ENCODE measurements at places on chromosomes 6 and 20.

- DNase-seq, result no peak
Observed at GRCh38 chr6:94052749-94053148, 633.4 kb upstream of the EPHA7 start.

- DNase-seq, result no peak
Observed at GRCh38 chr20:61777773-61778494, 287.7 kb downstream of the TAF4 start.

DNA sequence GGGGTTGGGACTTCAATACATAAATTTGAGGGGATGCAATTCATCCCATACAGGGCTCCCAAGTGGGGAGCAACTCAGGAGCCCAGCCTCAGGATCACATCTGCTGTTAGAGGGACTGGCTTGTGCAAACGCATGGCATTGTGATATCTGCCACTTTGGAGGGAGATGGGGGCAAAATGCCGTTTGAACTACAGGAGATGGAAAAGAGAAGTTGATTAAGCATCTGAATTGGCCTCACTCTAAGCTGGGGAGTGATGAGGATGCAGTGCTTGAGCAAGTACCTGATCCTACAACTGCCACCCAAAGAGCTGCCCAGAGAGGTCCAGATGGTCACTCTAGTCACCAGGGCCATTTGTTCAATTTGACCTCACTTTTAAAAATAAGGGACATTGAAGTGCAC, 2.0 kb downstream of the LY86 start:
- no peak for DNase-seq

- DNase-seq, result no peak
Observed at GRCh38 chr20:32481311-32482142, 103.6 kb downstream of the NOL4L start.

DNA sequence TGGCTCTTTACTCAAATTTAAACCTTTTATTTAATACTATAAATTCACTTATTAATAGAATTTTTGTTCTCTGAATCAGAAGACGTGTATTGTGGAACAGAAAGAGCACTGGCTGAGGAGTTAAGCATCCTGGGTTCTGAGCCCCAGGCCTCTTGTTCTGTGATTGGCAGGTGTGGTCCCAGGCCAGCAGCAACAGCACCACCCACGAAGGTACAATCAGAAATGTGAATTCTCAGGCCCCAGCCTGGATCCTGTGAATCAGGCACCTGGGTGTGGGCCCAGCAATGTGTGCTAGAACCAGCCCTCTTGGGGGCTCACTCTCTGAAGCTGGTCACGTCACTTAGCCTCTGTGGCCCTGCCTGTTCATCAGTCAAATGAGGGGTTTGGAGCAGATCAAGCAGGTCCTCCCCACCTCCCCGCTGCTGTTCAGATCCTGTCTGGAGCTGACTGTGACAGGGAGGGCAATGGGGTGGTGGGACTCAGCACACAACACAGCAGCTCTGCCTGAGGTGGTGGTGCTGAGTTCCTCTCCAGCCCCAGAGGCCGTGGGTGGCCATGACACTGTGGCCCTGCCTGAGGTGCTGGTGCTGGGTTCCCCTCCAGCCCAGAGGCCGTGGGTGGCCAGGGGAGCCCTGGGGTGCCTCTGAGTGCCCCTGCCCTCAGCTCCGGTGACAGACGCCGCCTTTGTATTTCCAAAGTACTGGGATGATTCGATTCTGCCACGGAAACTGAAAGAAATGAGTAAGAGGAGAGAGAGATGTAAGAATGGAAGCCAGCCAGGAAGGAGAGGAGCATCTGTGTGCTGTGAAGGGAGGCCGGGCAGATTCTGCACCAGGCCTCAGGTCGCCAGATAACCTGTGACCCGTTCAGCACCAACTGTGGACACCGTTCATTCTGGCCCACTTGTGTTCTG, 41.6 kb upstream of the FRMD1 start:
- DNase-seq, result no peak

- DNase-seq, result no peak
Observed at GRCh38 chr6:114158411-114158810, 184.4 kb downstream of the HS3ST5 start.

DNA sequence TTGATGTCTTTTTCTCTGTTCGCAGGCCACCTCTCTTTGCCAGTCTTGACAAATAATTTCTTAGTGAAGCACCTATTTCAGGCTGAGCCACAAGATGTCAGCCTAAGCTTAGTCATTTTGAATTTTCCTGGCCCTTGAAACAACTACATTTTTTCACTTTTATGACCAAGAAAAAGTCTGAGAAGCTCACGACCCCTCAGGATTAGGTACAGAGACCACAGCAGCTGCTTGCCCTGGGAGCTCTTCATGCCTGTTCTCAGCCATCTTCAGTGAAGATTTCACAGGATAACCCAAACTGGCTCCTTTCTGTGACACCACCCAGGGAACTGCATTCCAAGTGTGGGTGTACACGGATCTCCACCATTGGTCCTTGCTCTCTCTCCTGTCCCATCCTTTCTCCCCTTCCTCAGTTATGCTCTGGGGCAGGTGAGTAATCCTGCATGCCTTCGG, 38.4 kb upstream of the SPTLC3 start:
- no peak for DNase-seq

DNA sequence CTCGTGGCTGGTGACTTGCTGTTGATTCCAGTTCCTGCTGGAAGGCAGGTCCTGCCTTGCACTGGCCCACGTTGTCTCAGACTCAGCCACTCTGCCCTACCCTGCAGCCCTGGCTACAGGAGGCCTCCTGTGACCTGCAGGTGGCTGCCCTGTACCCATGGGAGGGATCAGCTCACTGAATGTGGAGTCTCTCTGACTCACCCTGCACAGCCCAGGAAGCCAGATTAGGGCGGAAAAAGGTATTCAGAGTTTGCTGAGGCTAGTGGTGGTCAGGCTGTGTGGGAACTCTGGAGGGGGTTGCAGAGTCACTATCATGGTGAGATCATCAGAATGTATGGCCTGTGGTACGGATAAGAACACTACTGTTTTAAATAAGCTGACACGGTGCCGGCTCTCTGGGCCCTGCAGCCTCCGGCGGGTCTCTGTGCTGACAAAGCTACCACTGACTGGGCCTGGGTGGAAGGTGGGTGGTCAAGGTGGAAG, 24.7 kb upstream of the PYGB start:
- DNase-seq, result no peak

GRCh38 chr6:118485601-118486550, 62.2 kb upstream of the PLN start:
- no peak for DNase-seq

DNA sequence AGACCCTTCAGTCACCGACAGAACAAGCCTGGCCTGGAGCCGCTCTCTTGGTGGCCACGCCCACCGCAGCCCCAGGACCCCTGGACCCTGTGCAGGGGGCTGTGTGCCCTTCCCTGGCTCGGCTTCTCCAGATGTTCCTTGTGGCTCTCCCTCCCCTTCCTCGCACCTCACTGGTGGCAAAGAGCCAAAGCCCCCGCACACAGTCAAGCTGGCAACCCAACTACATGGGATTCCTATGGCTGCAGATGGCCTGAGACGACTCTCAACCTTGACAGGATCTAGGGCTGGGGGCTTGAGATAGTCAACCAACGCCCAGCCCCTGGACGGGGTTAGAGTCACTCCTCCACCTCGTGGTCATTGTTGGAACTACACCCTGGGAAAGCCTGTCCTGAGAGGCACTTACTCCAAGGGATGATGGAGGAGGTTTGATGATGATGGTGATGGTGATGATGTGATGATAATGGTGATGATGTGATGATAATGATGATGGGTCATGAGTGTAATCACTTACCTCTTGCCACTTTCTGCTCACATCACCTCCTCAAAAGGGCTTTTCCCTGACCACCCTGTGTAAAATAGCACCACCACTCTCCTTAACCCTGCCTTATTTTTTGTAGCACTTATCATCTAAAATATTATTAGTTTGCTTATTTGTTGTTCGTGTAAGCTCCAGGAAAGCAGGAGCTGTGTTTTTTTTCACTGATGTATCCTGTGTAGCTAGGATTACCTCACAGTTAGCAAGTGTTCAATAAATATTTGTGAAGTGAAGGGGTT, 278.4 kb downstream of the LRFN2 start:
- DNase-seq, result peak; percentile 11

DNA sequence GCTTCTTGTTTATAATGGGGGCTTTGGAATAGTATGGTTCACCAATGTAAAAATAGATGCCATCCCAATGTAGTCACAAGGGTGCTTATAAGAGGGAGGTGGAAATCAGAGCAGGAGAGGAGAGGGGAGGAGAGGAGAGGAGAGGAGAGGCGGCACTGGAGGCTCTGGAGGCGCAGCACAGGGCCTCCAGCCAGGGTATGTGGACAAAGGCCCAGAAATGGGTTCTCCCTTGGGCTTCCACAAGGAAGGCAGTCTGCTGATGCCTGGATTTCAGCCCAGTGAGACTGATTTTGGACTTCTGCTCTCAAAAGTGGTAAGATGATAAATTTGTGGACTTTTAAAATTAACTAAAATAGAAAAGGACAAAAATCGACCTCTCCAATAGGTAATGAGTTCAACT, 116.8 kb downstream of the RNASET2 start:
- no peak for DNase-seq

DNA sequence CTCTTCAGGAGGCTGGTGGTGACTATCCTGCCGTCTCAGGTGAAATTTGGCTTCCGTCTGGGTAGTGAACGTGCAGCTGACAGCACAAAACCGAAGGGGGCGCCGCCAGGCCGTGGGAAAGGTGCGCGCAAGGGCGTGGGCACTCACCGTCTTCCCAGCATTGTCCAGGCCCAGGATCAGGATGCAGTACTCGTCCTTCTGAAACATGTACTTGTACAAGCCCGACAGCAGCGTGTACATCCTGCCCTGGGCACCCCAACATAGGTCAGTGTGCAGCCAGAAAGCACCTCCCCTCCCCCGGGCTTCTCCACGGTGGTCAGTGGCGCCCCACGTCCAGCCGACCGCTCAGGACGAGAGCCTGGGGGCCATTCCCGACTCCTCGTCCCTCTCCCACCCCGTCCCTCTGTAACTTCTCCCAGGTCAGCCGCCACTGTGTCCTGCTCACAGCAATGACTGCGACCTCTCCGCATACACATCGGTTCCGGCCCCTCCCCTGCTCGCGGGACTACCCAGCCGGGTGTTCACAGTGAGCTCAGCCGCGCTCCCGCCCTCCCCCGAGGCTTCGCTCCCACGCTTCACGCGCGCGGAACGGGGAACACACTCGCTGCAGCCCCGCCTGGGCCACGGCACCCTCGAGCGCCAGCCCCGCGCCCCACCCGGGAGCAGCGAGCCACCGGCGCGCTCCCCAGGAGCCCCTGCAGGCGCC, 771 bp downstream of the ARFRP1 start:
- no peak for DNase-seq

- DNase-seq, result no peak
Observed at GRCh38 chr6:38997128-38997761, 51.3 kb upstream of the GLP1R start.

- no peak for DNase-seq
Observed at GRCh38 chr6:143396497-143397226, 53.8 kb downstream of the ADAT2 start.

GRCh38 chr6:11103065-11103464, 8.5 kb downstream of the ERVFRD-1 start:
- no peak for DNase-seq

- no peak for DNase-seq
Observed at GRCh38 chr20:22688485-22688884, 104.1 kb upstream of the FOXA2 start.

GRCh38 chr20:63145156-63145555, 70.8 kb downstream of the YTHDF1 start:
- no peak for DNase-seq

DNA sequence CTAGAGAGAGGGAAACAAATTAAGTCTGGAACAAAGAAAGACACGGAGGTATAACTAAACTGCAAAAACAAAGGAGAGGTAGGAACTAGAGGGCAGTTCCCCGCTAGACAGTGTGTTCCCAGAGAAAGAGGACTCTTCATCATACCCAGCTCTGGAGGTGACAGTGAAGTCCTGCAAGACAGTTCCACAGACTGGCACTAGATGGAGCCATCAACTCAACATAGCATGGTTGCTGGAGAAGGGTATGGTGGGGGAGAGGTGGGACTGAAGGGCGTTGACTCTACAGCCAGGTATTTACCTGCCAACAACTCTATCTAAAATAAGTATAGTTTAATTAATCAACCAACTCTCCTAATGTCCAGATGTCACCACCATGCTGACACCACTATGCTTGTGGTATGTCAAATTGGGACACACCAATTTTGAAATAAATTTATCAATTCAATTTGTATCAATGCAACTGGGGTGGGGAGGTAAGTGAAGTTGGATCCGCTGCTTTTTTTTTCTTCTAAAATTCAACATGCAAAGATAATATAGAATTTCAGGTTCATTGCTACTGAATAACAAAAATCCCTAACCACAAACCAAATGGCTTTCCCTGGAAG, 9.7 kb downstream of the BACH2 start:
- DNase-seq, result no peak

DNA sequence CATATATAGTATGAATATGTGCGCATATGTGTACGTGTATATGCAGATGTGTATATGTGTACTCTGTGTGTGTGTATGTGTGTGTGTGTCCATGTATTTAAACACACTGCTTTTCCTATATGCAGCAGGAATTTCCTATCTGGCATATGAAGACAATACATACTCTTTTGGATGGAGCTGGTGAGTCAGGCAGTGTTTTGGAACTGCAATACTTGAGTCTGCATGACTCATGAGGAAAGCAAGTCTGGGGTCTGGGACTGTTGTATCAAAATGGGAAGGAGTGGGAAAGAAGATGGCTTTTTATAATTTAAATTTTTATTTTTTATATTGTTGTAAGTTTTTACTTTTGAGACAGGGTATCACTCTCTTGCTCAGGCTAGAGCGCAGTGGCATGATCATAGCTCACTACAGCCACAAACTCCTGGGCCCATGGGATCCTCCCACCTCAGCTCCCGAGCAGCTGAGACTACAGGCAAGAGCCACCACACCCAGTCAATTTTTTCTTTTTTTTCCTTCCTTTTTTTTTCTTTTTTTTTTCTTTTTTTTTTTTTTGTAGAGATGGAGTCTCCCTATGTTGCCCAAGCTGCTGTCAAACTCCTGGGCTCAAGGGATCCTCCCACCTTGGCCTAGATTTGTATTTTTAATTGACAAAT, 72.2 kb downstream of the ATXN1 start:
- no peak for DNase-seq

DNA sequence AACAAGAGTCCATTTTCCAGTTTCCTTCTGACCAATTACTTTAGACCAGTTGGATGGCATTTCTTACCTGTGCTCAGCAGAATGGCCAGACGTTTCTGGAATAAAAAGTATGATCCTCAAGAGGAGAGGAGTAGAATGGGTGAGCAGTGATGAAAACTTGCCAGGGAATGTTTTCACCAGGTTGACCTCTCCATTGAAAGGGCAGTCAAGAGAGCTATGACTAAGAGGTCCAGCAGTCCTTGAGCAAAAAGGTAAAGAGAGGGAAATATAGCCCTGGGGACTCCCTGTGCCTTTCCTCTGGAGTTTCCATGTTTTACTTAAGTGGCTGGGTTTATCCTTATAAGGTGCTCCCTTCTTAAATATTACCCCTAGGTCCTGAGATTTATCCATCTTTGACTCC, 210.9 kb downstream of the TBX18 start:
- DNase-seq, result no peak
